ENCODE measurements at places on chromosomes 4 and X.

- DNase-seq, result peak; percentile 10
These were observed 61.0 kb downstream of the CHRNA9 start for GRCh38 chr4:40395908-40396793.

- no peak for DNase-seq
These were observed 173.4 kb upstream of the JADE1 start for GRCh38 chr4:128635955-128636560.

- DNase-seq, result no peak
These were observed 21.6 kb upstream of the CCNQ start for GRCh38 chrX:153620576-153620975.

GRCh38 chr4:73067971-73068394 is 1.5 kb downstream of the COX18 start:
- DNase-seq, result no peak

DNA sequence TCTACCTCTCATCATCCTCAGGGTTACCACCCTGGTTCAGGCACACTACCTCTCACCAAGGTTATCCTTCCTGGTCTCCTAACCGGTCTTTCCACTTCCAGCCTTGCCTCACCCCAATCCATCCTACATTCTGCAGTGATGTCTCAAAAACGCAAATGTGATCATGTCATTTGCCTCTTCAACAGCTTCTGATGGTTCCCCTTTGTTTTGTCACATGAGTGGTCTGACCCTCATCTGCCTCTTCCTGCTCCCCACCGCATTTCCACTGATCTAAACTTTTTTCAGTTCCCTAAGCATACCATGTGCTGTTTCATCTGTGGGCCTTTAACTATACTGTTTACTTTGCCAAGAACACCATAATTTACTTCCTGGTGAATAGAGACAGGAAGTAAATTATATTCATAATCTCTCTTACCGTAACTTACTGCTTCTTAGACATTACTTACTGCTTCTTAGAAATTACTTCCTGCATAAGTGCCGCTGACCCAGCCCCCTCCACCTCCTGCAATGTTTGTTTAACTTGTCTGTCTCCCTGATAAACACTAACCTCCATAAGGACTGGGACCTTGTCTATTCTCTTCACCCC is 27.1 kb upstream of the NSUN7 start:
- DNase-seq, result no peak

GRCh38 chr4:150794706-150795105 is 212.8 kb downstream of the MAB21L2 start:
- no peak for DNase-seq

All from brain pericyte (primary cell).